ENCODE measurements at places on chromosomes 4 and X. TPM values are rescaled to one million over a fixed set of nuclear protein-coding genes. Genes with fewer than 3 reads are reported as not detected.

The TFDP3 gene
- total RNA-seq, result not detected

The ALB gene
- total RNA-seq, result not detected

DNA sequence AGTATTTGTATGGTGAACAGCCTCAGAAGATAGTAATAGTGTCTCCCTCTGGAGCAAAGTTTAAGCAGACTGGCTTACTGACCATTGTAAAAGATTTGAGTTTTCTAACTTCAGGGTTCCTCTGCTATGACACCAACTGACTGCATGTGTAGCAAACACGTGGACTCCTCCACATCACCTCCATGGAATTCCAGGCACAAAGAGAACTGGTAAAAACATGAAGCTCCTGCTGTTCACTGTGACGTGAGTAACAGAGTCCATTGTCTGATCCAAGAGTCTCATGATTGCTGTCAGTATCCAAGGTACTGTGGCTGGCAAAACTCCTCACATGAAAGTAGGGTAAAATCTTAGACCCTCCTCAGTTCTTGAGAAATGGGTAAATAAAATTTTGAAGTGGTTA, 107.6 kb upstream of the FAM9B start:
- no peak for DNase-seq

GRCh38 chr4:174749091-174749490, 80.0 kb downstream of the GLRA3 start:
- DNase-seq, result no peak

- DNase-seq, result no peak
Observed at GRCh38 chrX:30568136-30568535, 9.4 kb downstream of the TASL start.

The INTS12 gene
- total RNA-seq, result 16.7 TPM

The ARSJ gene
- total RNA-seq, result not detected

The RHOXF2B gene
- not detected for total RNA-seq

DNA sequence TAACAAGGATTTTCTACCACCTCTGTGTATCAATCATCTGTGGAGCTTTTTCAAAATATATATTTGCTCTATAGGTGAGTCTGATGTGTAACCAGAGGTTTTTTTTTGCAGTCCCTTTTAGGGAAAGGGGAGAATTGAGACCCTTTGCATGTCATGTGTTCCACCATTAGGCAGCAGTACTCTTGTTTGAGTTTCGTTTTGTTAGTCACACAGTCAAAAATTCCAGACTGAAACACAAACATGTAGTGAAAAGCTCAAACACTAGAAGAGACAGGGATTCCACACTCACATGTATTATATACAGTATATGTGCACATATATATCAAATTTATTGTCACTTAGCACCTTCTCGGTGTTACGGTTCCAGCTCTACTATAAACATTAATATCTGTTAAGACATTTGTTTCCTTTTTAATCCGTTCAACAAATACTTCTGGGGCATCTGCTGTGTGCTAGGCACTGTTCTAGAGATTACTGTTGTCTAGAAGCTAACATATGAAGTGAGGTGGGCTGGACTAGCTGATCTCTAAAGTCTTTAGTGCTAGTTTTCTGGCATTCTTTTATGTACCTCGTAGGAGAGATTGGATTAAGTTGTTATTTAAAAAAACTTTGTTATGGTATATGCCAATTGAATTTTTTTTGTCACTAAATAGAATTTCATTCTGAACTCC, 5.5 kb downstream of the USP9X start:
- DNase-seq, result no peak

The COX7B2 gene
- not detected for total RNA-seq

- DNase-seq, result peak; percentile 10
Observed at GRCh38 chr4:86939729-86940575, 5.1 kb downstream of the AFF1 start.

- DNase-seq, result no peak
Observed at GRCh38 chr4:6271701-6272465, 2.2 kb downstream of the WFS1 start.

GRCh38 chr4:110854021-110854678, 231.3 kb upstream of the PITX2 start:
- no peak for DNase-seq

The PDGFC gene
- total RNA-seq, result 0.40 TPM

The PRKX gene
- 73.9 TPM for total RNA-seq
